ENCODE measurements at places on chromosomes 3 and 15.

DNA sequence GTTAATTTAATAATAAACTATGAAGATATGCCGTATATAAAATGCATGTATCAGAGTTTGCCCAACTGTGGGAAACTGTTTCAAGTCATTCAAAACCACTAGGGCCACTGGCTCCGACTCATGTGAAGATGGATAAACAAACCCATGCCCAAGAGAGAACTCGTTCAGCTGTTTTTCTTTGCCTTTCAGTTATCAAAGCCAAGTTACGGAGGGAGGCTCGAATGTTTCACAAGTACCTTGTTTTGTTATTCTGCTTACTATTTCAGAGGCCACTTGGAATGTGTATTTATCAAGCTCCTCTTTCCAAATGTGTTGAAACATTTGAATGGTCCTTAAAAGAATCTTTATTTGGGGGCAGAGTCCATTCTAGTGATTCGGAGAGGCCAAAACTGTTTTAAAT, 82.1 kb downstream of the DUT start:
- no peak for DNase-seq

GRCh38 chr3:117719316-117719926, 1009.8 kb downstream of the TUSC7 start:
- peak; percentile 17 for DNase-seq

GRCh38 chr3:130276203-130276803, 69.2 kb upstream of the COL6A5 start:
- peak; percentile 90 for DNase-seq

- DNase-seq = no peak
Observed at GRCh38 chr3:57598765-57599360, 1.7 kb upstream of the ARF4 start.

- DNase-seq = peak; percentile 58
Observed at GRCh38 chr15:74830868-74831267, 4.4 kb downstream of the CPLX3 start.
